ENCODE measurements at places on chromosomes 3 and 15.

GRCh38 chr15:101689901-101690300, 34.4 kb downstream of the TARS3 start:
- DNase-seq: no peak

DNA sequence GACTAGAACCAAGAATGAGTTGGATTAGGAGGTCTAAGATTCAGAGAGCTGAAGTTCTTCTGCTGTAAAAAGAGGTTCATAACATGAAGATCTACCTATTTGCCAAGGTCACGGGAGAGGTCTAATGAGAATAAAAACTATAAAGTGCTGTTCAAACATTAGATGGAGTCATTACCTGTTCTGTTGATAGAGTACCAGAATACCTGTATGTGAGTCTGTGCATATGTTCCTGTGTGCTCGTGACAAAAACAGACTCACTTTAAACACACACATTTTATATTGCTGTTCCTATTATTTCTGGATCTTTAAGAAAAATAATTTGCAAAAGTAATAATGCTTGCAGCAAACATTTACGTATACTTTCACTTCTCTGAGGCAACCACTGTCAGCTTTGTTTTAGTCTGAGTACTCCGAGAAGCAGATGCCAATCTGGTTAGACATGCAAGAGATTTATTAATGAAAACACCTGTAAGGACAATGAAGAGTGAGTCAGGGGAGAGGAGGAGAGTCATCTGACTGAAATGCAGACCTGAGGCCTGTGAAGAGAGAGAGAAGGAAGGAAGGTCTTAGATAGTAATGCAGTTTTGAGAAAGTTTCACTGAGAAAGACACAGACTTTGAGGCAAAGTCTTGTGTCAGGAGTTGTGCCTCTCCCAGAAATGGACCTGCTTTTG, 221.2 kb downstream of the SQOR start:
- no peak for DNase-seq

- DNase-seq: no peak
These were observed 12.1 kb downstream of the TMOD3 start for GRCh38 chr15:51841406-51842040.

DNA sequence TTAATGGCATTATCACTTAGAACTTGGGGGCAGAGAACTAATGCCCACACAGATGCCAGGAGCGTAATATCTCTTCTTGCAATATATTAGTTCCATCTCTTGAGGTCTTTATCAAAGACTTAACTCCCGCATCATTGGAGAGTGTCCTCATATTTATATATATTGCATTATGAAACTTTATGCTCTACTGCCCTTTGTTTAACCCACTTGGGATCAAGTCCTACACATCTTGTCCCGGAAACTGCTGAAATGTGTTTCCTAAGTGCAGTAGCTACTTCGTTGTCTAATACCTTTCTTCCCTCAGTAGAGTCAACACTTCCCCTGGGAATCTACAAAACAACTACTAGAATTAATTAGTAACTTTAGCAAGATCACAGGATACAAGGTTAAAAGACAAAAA, 1029.2 kb downstream of the OTOL1 start:
- no peak for DNase-seq

GRCh38 chr3:196149375-196149774, 61.8 kb downstream of the ZDHHC19 start:
- DNase-seq: no peak

- no peak for DNase-seq
These were observed 13.5 kb downstream of the CCPG1 start for GRCh38 chr15:55394694-55395093.

- DNase-seq: no peak
These were observed 166.9 kb downstream of the CHST2 start for GRCh38 chr3:143286392-143287010.

GRCh38 chr3:110569073-110569472, 502.5 kb upstream of the NECTIN3 start:
- no peak for DNase-seq

DNA sequence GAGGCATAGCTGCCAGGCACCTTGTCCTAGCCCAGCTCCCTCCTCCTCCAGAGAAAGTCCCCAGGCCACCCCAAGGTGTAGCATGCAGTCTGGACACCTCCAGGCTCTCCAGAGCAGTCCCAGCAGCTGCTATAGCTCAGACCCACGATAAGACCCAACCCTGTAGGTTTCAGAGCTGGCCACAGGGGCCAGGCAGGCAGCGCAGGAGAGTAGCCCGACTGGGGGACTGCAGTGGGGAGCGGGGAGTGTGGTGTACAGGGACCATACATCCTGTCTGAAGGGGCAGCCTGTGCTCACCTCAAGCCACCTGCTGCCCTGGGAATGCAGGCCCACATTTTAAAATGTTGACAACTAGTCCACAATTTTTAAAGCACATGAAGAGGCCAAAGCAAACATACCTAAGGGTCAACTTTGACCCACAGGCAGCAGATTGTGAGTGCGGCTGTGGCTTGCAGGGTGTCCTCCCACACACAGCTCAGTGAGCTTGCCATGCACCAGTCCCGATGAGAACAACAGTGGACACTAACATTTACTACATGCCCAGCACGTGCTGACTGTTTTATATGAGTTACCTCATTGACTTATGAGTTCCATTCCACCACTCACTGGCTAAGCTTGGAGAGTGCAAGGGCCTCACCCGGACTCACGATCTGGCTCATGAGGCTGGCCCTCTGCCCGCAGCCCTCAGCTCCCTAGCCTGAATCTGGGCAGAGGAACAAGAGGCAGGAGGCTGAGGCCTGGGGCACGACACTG, 81.4 kb downstream of the DNAJB8 start:
- no peak for DNase-seq

- no peak for DNase-seq
These were observed 982.7 kb upstream of the NR2F2 start for GRCh38 chr15:95347837-95348236.

- no peak for DNase-seq
These were observed 21.9 kb upstream of the SLC30A4 start for GRCh38 chr15:45544266-45545023.

DNA sequence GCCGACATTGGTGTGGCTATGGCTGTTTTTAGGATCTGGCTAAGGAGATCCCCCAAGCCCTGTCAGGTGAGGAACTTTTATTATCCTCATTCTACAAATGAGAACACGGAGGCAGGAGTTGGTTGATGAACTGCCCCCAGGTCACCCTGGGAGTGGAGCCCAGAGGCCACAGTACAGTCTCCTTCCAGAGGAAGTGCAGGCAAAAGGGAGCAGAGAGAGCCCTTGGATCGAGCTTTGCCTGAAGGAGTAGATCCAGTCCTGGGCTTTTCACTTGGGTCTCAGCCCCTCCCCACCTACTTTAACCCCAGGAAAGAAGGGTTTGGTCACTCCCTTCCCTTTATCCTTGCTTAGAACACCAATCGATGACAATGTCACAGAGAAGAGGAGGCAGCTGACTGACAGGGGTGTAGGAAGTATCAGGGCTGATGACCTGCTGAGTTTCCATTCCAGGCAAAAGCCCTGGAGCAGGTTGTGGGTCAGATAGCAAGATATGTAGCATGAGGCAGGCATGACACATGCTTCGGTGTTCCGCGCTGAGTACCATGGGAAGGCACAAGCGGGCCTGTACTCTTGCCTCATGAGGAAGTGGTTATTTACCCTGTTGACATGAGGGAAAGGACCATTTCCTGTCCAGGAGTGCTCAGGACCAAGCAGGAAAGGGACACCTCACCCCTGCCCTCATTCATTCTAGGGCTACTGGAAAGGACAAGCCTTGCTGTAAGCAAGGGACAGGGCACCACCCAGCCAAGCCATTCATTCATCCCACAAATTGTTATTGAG, 5.8 kb upstream of the PLA2G4D start:
- DNase-seq: no peak

DNA sequence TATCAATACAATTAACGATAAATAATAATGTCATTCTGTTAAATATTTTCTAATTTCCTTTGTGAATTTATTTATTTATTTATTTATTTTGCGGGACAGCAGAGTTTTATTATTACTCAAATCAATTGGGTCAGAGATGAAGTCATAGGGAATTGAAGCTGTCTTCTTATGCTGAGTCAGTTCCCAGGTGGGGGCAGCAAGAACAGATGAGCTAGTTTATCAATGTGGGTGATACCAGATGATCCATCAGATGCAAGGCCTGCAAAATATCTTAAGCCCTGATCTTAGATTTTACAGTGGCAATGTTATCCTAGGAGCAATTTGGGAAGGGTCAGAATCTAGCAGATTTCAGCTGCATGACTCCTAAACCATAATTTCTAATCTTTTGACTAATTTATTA, 1050.3 kb downstream of the OTOL1 start:
- no peak for DNase-seq

Data from iPS-NIHi11 (cell line).